CD4-positive, alpha-beta memory T cell (primary cell): ENCODE measurements at places on chromosomes 3 and 15.

GRCh38 chr3:123930445-123930844 is 30.6 kb downstream of the CCDC14 start:
- DNase-seq = no peak

GRCh38 chr3:125624341-125624740 is 29.0 kb upstream of the OSBPL11 start:
- no peak for DNase-seq

- no peak for DNase-seq
Measured at GRCh38 chr3:193563426-193563825, 8.7 kb upstream of the ATP13A4 start.

DNA sequence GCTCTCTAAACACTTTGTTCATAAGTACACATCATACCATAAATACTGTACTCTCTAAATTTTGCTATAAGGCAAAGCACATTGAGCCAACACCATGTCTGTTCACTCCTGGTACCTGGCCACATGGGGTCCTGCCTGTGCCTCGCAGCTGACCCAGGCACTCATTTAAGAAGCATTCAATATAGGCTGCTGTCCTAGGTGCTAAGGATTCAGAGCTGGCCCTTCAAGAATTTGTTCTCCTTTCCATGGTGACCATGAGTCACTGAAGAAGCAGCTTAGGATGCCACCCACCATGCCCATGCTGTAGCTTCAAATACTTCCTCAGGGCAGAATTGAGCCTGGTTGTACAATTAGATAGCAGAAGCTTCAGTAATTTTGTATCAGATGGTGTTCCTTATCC is 119.2 kb upstream of the ZBED2 start:
- no peak for DNase-seq

DNA sequence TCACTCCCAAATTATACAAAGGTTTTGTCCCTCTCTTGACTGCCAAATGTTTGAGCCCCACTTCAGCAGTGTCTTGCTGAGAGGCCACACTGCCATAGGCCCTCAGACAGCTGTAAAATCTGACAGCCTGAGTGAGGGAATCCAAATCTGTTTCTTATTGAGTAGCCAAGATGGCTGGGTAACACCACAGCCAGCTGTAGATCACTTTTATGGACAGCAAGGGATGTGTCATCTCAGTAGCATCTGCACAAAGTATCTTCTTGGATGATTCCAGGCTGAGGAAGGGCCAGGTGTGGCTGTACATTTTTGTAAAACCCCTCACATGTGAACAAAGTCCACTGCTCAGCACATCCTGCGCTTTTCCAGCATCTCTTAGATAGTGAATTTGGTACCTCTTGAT is 237.0 kb upstream of the LRTM1 start:
- no peak for DNase-seq

GRCh38 chr3:38617137-38617536 is 32.4 kb downstream of the SCN5A start:
- no peak for DNase-seq

DNA sequence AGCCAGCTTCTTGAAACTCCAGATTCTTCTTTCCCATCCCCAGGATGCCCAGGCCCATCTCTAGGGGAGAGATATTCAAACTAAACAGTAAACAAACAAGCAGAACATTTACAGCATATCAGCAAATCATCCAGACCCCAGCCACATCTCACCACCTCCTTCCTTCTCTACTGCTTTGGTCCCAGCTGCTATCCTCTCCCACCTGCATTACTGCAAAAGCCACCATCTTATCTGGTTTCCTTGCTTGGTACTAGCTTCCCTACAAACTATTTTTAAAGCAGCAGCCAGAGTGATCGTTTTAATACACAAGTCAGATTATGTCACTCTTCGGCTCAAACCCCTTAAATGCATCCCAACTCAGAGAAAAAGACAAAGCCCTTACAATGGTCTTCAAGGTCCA is 4.8 kb downstream of the LYSMD2 start:
- DNase-seq = no peak

DNA sequence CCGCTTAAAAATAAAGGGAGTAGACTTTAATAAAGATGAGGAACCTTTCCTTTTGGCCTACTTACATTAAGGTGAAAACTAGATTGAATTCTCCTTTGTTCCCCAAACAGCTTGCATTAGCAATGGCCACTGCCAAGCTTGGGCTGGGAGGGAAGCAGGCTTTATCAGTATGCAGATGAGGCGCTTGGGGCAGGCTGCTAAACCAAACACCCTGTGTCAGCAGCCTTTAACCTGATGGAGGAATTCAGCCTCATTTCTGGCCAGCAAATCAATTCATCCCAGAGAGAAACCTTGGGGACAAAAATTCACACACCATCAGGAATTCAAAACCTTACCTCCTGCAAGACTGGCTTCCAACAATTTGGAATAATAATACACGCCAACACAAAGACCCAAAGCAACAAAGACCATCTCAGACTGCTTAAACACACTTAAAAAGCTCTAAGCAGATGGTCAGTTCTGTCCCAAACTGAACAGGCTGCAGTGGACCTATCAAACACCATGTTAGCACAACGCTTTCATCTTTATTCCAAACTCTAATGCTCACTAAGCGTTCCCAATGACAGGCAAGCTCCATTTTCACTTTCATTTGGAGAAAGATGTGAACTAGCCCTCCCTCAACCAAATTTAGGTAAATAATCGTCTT is 255.1 kb upstream of the CMC1 start:
- no peak for DNase-seq
